ENCODE measurements at places on chromosomes 3 and 15.

GRCh38 chr3:115659253-115660220 is 36.2 kb downstream of the GAP43 start:
- DNase-seq = no peak

- no peak for DNase-seq
Observed at GRCh38 chr15:90259524-90259923, 5.9 kb upstream of the NGRN start.

DNA sequence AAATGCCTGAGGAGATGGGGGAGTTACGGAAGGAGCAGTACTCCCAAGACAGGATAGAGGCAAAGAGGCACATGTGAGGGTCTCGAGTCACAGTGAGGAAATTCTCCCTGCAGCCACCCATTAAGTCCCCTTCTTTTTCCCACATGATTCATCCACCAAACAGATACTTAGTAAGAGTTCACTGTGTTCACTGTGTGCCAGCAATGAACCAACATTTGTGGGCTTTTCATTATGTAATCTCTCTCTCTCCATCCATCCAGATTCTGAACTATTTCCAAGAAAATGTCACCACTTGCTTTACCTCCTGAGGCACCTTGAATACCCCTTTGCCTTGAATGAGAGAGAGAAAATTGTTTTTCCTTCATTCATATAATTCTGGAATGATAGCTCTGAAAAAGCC is 24.6 kb upstream of the LRRFIP2 start:
- DNase-seq = no peak

DNA sequence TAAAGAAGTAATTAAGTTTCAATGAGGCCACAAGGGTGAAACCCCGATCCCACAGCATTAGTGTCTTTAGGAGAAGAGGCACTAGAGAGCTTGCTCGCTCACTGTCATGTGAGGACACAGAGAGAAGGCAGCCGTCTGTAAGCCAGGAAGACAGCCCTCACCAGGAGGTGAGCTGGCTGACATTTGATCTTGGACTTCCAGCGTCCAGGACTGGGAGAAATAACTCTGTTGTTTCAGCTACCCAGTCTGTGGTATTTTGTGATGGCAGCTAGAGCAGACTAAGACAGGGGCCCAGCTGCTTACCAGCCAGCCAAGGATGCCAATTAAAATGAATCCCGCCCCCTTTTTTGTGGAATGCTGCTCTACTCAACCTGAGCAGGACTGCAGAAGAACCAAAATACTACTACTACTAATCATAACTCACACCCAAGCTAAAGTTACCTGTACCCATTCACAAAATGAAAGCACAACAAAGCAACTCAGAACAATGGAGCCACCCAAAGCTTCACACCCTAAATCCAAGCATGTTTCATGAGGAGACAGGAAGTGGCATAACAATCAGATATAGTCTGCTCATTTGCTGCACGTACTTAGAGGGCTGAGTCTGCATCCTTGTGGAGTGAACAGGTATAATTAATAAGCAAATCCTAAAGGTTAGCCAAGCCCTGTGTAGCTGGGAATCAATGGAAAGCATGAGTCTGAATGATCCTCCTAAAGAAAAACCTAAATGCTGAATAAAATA is 35.6 kb upstream of the RHCG start:
- DNase-seq = no peak

GRCh38 chr3:175410251-175410650 is 551.1 kb downstream of the NAALADL2 start:
- no peak for DNase-seq

DNA sequence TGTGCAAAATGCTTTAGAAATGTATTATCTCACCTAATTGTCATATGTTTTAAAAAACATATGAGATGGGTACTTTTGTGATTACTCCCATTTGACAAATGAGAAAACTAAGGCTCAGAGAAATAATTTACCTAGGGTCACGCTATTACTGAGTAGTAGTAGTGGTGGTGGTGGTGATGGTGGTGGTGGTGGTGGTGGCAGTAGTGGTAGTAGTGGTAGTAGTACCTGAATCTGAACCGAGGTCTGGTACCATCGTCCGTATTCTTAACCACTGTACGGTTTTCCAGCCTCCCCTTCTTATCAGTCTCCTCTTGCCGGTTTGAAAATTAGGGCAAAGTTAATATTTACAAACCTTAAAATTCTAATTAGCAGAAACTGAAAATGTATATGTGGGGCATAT is 102.4 kb downstream of the KLHL25 start:
- DNase-seq = no peak

DNA sequence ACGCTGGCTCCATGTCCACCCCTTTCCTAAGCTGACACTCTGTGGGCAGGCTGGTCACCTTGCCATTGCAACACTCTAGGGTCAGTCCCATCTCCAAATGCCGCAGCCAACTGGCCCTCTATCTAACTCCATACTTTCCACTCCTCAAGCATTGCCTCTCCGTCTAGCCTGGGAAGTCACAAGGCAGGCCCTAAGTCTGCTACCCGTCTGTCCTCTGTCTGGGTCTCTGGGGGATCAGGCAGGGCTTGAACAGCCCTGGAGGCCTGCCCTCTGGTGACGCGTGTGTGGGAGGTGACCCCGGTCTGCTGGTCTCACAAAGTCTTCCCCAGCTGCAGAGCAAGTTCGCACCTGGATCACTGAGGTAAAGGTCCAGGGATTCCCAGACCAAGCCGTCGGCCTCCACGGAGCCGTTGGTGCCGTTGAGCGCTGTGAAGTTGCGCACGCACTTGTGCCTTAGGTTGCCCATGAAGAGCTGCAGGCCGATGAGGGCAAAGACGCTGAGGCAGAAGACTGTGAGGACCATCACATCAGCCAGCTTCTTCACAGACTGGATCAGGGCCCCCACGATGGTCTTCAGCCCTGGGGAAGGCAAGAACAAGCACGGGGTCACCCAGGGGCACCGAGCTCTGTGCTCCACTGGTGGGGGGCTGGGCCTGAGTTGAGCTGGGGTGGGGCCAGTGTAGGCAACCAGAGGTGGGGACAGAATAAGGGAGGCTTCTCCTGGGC is 39.9 kb downstream of the SCN5A start:
- no peak for DNase-seq

- DNase-seq = no peak
Observed at GRCh38 chr3:179666436-179667035, 13.7 kb downstream of the USP13 start.

GRCh38 chr15:69272891-69273290 is 25.8 kb upstream of the PAQR5 start:
- no peak for DNase-seq

DNA sequence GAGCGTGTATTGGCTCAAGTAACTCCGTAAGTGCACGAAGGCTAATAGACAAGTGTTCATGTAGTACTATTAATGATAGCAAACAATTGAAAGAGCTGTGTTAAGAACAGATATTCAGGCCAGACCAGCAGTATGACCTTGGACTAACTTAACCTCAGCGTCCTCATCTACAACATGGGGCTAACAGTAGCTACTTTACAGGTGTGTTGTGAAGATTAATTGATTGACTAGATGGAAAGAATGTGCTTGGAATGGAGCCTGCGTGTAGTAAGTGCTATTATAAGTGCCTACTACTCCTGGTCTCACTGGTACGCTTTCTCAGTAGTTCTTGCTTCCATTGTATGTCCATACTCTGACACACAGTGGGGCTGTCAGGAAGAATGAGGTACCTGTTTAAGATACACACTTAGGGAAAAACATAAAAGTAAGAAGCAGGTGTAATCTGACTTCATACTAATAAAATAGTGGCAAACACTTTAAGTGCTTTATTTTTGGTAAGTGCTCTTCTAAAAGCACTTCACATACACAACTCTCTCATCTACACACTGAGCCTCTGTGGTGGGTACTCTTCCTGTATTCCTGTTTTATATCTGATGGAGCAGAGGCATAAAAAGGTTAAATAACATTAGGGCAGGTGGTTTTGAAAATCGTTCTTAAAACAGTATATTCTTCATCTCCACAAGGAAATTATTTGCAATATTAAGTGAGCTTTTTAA is 24.3 kb upstream of the FBXL22 start:
- no peak for DNase-seq

- no peak for DNase-seq
Observed at GRCh38 chr15:65451989-65452388, 29.2 kb upstream of the IGDCC4 start.

DNA sequence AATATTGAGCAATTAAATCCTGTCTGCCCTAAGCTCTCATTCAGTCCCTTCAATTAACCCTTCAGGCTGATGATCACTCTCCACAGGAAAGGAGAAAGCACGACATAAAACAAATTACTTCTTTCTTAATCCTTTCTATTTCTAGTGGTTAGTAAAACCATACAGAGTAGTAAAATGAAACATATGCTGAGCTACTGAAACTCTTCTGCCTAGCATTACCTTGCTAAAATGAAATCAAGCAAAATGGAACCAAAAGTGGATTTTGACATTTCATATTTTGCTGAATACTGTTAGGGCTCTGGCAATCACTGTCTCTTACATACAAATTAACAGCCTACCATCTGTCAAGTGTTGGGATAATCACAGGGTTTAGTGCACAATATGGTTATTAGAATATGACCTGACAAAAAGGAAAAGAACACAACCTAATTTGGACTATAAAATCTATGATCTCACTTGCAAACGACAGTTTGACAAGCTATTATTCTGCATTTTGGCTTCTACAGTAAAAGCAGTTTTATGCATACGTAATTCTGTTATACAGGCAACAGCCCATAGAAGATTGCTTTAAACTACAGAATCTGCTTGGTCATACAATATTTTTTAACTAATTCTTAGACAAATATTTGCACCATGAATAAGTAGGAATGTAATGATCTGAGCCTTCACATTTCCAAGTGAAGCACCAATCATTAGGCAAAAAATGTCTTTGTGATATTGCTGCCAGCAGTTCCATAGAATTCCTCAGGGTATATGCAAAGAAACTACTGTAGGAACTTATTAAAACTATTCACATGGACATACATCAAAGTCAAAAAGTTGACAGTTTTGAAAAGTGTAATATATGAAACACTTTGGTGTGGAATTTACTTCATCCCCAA is 105.0 kb downstream of the FHIT start:
- DNase-seq = no peak

DNA sequence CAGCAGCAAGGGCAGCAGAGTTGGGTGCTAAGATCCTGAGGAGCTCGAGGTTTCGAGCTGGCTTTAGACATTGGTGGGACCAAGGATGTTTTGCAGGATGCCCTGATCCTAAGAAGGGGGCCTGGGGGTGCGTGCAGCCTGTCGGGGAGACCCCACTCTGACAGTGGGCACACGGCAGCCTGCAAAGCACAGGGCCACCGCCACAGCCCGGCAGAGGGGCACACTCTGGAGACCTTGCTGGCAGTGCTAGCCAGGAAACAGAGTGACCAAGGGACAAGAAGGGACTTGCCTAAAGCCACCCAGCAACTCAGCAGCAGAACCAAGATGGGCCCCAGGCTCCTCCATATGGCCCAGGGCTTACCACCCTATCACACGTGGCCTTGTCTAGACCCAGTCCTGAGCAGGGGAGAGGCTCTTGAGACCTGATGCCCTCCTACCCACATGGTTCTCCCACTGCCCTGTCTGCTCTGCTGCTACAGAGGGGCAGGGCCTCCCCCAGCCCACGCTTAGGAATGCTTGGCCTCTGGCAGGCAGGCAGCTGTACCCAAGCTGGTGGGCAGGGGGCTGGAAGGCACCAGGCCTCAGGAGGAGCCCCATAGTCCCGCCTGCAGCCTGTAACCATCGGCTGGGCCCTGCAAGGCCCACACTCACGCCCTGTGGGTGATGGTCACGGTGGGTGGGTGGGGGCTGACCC is 18.8 kb downstream of the SEC61A1 start:
- DNase-seq = no peak

- no peak for DNase-seq
Observed at GRCh38 chr15:25090073-25090733, 135.4 kb downstream of the SNRPN start.

DNA sequence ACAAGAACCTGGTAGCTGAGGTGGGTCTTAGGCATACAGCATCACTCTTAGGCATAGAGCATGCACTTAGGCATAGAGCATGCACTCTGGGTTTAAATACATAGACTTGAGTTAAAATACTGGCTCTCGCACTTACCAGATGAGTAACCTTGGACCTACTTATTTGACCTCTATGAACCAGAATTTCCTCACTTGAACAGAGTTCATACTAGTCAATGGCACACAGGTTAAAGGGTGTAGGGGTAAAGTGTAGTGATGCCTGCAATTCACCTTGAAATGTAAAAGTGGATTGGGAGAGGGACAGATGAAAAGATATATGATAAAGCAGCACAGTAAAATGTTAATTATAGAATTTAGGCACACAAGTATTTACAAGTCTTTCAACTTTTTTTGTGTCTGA is 1.6 kb downstream of the RUVBL1 start:
- DNase-seq = no peak

GRCh38 chr3:146865175-146865755 is 260.1 kb upstream of the PLSCR5 start:
- no peak for DNase-seq

DNA sequence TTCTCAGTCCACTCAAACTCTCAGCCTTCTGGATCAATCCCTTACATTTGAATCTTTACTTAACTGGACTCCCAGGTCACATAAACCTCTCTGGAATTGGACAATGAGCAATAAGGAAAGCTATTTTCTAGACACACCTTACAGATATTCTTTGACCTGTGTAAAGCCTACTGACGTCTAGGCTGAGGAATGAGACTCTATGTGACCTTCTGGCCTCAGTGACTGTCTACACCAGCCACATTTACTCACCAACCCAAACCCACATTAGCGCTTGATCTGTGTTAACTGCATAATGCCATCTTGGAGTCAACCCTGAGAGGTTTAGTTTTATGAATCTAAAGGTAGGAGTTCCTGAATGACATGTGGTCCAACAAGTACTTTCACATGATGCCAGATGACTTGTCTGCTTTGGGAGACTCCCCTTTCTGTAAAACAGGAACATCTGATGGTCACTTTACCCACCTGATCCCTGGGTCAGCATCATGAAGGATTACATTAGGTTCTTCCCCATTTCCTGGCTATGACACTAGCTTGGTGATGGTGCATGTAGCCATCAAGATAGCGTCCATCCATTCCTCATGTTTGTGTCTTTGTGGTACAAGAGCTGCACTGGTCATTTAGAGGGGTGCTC is 11.4 kb upstream of the COMMD2 start:
- no peak for DNase-seq

DNA sequence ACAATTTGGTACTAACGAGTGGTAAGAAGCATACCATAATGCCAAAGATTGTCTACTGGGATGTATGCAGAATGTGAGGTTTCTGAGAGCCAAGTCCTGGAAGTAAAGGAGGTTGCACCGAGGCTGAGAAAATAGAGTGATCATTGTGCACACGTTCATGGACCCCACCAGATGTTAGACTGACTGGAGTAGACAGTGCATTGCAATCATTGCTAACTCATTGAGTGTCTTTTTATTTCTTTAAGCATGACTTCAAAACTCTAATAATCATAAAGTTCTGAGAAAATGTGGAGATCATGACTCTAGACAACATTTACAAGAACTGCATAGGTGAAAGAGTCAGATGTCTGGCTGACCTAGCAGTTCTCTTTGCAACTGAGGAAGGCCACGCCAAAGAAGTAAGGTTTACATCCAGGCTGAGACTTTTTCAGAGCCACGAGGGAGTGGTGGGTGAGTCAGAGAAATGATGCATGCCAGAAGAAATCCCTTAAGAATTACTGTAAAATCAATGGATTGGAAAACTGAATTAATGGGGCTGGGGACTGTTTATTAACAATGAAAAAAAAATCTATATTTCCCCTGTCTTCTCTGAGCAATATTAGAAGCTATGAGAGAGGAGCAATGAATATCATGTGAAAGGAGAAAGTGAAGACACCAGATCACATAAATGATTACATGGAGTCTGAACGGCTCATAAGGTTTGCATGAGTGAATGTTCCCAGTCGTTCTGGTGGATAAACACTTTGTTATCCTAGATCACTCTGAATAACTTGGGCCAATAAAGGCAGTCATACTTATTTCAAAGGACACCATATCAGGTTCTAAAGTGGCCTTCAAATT is 76.0 kb upstream of the SLC25A26 start:
- no peak for DNase-seq
